ENCODE measurements at places on chromosomes 7 and 10.

- DNase-seq = peak; percentile 94
Measured at GRCh38 chr10:99292159-99292558, 37.0 kb upstream of the CNNM1 start.

GRCh38 chr10:78404296-78404695 lies 370.6 kb downstream of the RPS24 start:
- no peak for DNase-seq

GRCh38 chr7:107989618-107990373 lies 13.2 kb downstream of the LAMB1 start:
- DNase-seq = peak; percentile 76

GRCh38 chr10:69327463-69328379 lies 49.4 kb downstream of the HK1 start:
- peak; percentile 67 for DNase-seq

GRCh38 chr10:50234486-50234885 lies 16.8 kb downstream of the ASAH2 start:
- no peak for DNase-seq

DNA sequence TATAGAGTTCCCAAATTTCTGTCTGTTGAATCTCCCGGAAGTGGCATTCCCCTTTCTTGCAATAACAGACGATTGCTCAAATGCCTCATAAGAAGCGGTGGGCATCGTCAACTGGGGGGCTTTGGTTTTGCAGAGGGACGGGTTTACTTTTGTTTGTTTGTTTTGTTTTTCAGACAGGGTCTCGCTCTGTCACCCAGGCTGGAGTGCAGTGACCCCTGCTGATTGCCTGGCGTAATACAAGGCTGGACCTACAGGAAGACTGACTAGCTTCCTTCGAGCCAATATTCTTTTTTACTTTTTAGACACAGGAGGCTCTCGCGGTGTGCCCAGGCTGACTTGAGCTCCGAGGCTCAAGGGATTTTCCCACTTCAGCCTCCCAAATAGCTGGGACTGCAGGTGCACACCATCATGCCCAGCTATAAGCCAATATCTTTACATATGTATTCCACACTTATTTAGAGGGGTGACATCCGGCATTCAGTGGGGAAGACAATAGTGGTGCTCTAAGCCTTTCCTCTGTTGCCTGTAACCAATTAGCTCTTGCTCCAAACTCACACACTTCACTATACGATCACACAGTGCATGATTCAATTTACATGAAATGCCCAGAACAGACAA lies 58.1 kb downstream of the FHIP2A start:
- no peak for DNase-seq

DNA sequence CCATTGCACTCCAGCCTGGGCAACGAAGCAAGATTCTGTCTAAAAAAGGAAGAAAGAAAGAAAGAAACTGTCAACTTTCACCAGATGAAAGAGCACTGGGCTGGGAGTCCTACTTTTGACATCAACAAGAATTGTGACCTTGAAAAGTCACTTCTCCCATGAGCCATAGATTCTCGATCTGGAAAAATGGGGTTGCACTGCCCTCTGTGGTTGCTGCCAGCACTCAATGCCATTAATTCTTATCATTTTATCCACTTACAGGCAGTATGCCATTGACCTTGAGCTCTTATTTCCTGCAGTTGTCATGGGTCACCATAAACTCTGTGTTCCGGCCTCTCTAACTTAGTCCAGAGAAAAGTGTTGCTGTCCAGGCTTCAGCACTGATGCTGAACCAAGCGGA lies 137.2 kb downstream of the NOC3L start:
- DNase-seq = peak; percentile 5

- no peak for DNase-seq
Measured at GRCh38 chr10:122267849-122268737, 3.0 kb upstream of the BTBD16 start.

DNA sequence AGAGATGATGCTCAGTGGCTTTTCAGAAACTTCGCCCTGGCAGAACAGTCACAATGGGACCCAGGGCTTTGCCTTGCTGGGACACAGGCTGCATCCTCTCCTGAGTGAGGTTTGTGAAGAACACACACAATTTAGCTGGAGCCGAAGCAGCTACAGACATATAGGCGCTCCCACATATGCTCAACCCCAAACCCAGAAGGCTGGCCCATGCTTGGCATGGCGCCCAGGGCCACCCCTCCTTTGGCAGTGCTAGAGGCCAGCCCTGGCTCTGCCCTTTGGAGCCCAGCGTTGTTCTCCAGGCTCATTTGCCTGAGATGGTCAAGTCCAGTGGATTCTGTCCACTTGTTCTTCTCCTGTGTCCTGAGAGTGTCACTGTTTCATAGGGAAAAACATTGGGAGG lies 94.4 kb downstream of the WDFY4 start:
- DNase-seq = no peak

DNA sequence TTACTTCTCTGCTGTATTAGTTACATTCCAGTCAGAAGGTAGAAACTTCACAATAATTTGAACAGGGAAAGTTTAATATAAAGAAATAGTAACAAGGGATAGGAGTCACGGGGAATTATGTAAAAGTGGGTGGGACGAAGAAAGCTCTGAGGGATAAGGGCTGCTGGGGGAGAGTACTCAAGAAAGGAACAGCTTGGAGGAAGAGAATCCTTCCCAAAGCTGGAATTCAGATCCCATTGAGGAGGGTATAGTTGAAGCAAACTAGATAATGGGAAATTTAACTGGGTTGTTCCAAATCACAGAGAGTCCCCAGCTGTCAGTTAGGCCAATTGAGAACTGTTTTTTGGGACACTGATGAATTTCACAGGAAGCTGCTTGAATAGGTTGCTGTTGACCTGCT lies 53.2 kb upstream of the MACC1 start:
- no peak for DNase-seq

DNA sequence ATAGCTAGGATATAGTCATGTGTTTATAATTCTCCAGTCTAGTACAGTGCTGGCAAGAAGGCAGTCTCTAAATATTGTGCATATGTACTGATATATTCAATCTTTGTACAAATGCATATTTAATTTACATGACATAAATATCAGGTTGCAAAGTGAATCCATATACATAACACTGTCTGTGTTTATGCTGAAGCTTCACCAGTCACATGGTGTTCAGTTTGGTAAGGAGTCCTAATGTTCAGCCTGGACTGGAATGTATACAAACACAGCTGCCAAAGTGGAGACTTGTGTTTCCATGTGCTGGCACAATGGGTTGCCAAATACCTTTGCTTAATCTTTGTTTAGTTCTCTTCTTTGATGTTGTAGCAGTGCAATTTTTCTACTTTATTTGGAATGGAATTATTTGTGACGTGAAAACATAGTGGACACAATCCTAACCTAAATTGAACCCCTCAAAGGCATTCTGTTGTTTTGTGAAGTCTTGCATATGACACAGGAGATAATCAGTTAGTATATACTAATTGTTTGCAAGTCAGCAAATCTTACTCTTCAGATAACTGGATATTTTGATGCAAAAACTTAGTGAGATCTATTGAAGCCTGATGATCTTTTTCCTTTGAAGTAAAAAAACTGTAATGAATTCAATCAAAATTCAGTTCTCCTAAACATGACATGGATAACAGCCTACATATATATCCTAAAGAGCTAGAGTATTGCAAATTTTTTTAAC lies 17.3 kb upstream of the ARL4A start:
- DNase-seq = peak; percentile 66

DNA sequence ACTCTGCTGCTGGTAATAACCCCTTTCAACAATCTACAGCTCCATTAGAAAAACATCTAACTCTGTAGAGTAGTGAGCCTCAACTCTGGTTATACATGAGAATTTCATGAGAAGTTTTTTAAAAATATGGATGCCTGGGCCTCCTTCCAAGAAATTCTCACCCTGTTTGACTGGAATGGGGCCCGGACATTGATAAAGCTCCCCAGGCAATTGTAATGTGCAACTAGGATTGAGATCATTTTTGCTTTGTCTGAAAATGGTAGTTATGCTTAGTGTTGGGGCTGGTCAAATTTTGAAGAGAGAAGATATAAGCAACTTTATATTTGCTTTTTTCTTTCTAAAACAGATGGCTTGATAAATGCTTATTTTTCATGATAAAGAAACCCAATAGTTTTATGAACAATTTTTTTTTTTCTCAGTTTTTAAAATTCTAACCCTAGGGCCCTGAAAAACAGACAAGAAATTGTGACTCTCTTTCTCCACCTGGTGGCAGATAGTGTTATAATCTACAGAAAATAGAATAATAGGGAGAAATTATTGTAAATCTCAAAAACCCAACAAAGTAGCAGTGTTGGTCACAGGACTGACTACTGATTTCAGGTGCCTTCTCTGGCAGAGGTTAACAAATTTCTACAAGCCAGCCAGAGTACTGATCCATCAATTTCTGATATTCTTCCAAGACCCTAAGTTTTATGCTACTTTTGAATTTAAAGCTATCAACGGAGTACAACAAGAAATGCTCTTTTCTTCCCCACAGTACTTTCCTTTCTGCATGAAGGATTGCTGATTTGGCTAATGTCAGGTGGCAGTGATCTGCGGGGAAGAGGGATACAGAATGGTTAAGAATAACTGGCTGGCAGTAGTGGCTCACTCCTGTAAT lies 174.8 kb downstream of the DKK1 start:
- DNase-seq = peak; percentile 49

DNA sequence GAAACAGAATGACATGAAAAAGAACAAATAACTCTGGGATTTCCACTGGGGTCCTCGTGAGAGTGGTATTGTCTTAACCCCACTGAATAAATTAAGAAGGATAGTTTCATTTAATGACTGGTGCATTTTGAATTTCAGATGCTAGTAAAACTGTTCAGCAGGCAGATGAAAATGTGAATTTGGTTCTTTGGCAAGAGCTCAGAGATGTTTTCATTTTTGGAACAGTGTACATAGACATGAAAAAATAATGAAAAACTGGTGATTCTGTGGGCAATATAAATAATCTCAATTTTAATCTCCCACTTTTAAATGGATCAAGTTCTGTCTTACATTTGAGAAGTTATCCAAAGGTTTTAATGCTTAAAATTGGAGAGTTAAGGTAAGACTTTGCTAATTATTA lies 84.1 kb downstream of the TRIL start:
- DNase-seq = no peak

DNA sequence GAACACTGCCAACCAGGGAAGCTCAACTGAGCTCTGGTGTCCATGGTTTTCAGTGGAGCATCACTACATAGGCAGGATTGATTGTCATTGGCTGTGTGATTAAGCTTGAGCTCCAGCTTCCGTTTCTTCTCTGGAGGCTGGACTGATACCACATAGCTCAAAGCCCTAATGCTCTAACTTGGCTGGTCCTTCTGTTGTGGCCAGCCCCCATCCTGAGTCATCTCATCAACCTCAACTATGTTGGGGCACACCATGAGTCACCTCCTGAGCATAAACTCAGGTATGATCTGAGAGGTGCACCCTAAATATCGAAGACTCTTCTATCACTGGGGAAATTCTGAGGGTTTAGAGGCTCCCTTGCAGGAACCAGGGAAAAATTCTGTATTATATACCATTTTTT lies 114.5 kb upstream of the INHBA start:
- DNase-seq = peak; percentile 64

GRCh38 chr7:98162758-98163157 lies 48.5 kb upstream of the BHLHA15 start:
- no peak for DNase-seq

DNA sequence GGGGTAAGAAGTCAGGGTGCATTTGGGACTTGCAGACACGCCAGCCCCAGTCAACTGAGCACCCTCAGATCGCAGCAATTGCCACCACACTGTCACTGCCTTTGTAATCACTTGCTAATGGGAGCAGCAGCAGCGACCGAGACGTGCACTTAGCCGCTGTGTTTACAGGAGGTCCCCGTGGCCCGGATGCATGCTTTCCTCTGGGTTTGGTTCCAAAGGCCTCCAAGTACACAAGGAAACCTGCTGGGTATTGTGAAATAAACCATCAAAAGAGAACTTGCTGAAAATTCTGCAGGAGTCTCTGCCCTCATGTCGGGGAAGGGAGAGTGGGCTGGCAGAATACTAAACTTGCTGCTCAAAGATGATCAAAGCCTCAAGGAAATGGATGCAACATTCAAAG lies 341.7 kb downstream of the DNAJB6 start:
- no peak for DNase-seq

- DNase-seq = peak; percentile 59
Measured at GRCh38 chr10:86960003-86960862, 1.8 kb downstream of the SNCG start.

- DNase-seq = peak; percentile 38
Measured at GRCh38 chr7:108124820-108125219, 5.3 kb downstream of the LAMB4 start.

GRCh38 chr10:92278996-92279696 lies 11.7 kb downstream of the CPEB3 start:
- DNase-seq = peak; percentile 13

DNA sequence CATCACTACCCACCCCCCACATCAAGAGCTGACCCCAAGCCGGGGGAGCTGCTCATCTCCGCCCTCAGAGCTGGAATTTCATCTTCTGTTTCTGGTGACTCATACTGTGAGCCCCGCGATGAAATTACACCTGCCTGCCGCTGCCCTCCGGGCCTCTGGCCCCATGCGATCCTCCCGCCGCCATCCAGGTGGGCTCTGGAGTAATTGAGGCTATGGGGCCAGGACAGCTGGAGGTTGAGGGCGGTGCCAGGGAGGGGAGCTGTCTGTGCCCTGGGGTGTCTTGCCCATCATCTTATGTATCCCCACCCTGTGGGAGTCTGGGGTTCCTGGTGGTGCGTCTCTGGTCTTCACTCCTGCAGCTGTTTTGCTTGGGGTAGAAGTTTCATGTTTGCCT lies 9.0 kb downstream of the GTF2IRD1 start:
- DNase-seq = no peak

- DNase-seq = no peak
Measured at GRCh38 chr7:142391191-142391992, 133.5 kb upstream of the PRSS58 start.

DNA sequence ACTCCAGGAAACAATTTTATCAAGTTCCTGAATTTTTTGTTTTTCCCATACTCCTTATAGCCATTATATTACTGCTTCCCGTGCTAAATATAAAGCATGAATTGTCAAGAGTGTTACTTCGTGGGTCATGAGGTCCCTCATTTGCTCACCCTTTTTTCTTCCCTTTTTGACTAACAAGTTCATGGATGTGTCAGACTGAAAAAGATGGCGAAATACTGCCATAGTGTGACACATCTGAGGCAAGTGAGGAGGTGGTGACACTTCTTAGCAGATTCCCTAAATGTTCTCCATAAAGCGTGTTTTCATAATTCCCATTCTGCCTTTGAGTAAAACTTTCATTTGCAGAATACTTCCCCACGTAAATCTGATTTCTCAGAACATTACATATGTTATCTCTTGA lies 269.6 kb upstream of the FZD1 start:
- peak; percentile 7 for DNase-seq

GRCh38 chr7:55032069-55032699 lies 13.4 kb downstream of the EGFR start:
- no peak for DNase-seq

DNA sequence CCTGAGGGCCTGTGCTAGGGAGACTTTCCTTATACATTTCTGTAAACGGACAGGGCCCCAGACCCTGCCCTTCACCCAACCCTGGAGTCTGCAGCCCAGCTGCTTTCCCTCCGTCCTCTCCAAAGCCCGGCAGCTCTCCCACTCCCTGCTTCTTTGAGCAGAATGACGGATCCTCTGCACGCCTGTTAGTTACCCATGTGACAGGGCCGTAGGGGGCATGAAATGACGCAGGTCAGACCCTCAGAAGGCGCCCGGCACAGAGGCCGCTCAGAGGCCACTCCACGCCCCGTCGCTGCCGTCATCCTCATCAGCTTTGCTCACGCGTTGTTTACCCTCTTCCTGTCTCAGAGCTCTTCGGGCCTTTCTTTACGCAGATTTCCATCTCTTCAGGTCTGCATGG lies 60.2 kb upstream of the MKRN1 start:
- no peak for DNase-seq

- DNase-seq = no peak
Measured at GRCh38 chr10:1243486-1244234, 187.5 kb downstream of the WDR37 start.

- no peak for DNase-seq
Measured at GRCh38 chr10:26727005-26727404, 29.5 kb downstream of the PDSS1 start.

All from AG10803 (cell line).